ENCODE measurements at places on chromosomes 7 and 10.

DNA sequence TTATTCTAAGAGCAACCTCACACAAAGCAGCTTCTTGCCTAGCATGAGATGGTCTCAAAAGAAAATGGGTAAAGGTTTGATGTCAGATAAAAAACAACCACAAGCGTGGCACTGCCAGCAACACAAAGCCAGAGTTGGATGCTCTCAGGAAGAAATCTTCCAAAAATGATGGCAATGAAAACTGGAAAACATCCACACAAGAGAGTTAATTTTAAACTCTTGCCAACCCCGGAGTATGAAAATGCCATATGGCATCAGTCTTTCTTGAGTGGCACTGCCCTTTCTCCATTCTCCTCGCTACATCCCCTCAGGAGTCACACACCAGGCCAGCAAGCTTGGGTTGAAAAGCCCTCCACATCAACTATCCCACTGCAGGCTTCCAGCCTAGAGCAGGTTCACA is 41.0 kb downstream of the CADPS2 start:
- DNase-seq: no peak

GRCh38 chr7:27073076-27073475 is 22.7 kb downstream of the HOXA1 start:
- no peak for DNase-seq

DNA sequence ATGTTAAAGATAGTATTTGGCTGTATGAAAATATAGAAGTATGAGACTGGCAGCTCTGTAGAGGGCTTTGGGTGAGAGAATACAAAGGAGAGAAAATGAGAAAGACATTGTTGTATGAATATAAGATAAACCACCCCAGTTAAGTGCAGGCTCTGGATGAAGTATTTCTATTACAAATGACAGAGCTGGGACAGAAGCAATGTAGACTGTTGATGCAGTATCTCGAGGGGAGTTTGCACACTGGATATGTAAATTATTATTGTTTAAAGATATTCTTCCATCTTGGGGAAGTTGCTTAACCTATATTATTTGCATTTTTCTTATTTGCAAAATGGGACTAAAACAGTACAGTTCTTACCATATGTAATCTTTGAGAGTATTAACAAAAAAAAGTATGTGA is 31.5 kb downstream of the ENTPD1 start:
- no peak for DNase-seq

- no peak for DNase-seq
These were observed 77.1 kb downstream of the GRID1 start for GRCh38 chr10:86289577-86289868.

DNA sequence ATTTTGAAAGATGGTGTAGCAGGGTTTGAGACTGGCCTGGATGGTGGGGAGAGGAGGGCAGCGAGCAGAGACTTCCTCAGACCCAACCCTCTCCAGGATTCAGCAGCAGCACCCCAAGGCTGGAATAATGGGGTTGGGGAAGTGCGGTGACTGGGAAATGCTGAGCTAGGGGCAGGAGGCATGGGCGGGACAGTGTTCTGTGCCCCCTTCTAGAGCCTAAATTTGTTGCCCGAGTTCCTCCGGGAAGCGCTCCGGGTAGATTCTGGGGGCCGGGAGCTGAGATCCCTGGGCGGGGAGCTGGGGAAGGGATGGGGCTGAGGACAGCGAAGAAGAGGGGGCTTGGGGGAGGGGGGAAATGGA is at the start of gene CHAT:
Gene CHAT, plus strand, starts transcription at position 156 of the 360 bp plus-strand sequence. Its CDS starts 153 bp downstream, at position 309.
- no peak for DNase-seq

GRCh38 chr10:119421891-119422681 is 120.4 kb downstream of the RGS10 start:
- no peak for DNase-seq

DNA sequence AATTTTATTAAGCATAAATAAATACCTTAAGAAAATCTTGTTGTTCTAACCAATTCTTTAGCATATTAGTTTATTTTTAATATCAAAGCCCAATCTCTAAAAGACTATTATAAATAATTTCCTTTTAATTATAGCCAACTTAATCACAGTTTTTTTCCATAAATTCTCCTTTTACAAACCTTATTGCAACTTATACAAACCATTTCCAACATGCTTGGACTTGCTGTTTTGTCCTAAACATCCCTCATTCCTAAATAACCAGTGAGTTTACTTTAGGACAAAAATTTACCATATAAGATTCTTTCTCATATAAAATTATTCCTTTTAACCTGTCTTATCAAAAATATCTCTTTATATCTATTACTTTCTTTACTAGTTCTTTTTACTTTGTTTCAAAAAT is 25.2 kb upstream of the LSM8 start:
- DNase-seq: no peak

GRCh38 chr10:79329529-79329928 is 17.7 kb upstream of the PPIF start:
- DNase-seq: no peak

GRCh38 chr7:99002148-99002826 is 124.0 kb downstream of the TRRAP start:
- DNase-seq: no peak

DNA sequence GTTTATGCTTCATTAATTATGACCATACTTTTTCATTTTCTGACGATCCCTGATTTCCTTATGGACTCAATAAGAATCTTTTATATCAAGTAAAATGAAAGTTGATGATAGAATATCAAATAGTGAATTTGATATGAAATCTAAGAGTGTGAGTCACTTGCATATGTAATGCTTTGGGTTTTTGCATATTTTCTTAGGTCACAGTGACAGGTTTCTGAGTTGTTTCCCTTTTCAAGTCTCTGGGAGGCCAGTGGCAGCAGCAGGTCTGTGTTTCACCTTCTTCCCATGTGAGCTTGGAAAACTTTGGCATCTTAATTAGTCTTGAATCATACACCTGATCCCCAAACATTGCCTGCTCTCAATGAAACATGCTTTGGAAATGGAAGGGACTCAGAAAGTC is 34.7 kb upstream of the GJD4 start:
- DNase-seq: no peak

GRCh38 chr10:53135213-53135896 is 362.8 kb upstream of the MBL2 start:
- DNase-seq: no peak

DNA sequence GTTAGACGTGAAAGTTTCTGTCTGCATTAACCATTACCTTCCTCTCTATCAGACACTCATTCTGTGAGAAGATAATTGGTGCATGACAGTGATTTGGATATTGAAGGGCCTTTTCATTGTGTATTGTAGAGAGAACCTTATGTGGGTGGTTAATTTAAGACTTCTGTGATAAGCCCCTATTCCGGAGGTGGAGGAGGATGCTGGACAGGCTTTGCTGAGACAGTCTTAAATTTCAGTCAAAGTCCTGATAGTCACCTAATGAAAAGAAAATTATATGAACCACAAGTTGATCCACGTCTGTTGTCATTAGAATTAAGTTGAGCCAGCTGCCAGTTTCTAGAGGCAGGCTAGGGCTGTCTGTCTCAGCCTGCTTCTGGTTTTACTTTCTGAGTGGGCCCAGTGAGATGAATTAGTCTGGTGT is 62.9 kb downstream of the CELF2 start:
- DNase-seq: no peak

DNA sequence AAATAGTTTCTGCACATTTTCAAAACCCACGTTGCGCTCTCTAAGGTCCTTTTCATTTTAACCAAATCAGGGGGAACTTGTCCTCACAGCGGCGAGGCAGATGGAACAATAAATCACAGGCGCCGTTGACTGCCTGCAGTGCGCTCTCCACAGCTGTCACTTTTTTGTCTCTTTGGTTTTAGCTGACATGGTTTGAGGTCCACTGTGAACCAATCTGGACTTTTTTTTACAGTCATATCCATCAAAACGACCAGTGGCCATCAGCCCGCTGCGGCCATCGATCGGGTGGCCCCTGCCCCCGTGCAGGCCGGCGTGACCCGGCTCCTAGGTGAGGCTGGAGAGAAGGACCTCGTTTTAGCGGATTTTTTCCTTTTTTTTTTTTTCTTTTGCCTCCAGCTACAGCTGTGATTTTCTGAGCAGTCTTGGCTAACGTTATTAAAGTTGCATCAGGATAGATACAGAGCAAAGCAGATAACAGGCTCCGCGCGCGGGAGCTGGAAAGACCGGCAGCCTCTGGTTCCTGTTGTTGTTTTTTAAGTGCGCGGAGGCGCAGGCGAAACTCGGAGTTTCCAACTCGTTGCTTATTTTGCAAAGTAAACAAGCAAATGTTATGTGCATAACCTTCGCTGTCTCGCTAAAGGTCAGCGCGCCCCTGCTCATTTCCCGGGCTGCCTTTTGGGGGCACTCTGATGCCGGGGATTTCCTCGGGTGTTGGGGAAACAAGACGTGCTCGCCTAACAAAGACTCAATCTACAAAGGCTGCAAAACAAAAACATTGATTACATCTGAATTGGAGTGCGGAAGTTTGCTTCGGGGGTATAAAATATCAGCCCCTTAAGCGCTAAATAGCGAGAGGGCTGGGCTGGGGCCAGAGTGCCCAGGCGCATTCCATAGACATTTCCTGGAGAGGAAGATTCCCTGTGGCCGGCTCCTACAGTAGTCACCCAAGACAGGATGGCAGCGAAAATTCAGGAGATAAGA is 414.8 kb upstream of the MKI67 start:
- no peak for DNase-seq

DNA sequence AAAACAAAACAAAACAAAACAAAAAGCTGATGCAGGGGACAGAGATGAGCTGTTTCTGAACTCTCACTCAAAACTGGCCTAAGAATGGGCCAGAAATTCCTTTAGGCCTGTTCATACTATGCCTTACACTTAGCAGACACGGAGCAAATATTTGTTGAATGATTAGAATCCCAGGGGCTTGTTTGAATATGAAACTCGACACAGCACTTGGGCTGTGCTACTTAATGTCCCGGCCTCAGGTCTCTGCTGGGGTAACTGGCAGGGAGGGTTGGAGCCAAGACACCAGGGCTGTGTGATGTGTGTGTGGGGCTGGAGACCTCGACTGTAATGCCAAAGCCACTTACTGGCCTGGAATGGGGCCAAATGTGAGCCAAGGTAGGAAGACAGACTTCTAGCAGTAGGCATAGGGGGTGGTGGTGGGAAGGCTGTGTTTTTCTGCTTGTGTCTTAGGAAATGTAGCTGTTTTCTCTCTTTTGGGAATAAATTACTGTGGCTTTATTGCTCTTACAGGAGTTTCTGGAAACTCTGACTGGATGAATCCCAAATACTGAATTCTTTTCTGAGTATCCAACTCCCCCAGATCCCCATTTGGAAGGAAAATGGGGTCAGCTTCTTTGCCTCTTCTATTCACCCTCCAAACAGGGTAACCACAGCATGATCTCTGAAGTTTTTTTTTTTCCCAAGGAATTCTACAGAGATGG is 66.7 kb downstream of the EMX2 start:
- DNase-seq: no peak

DNA sequence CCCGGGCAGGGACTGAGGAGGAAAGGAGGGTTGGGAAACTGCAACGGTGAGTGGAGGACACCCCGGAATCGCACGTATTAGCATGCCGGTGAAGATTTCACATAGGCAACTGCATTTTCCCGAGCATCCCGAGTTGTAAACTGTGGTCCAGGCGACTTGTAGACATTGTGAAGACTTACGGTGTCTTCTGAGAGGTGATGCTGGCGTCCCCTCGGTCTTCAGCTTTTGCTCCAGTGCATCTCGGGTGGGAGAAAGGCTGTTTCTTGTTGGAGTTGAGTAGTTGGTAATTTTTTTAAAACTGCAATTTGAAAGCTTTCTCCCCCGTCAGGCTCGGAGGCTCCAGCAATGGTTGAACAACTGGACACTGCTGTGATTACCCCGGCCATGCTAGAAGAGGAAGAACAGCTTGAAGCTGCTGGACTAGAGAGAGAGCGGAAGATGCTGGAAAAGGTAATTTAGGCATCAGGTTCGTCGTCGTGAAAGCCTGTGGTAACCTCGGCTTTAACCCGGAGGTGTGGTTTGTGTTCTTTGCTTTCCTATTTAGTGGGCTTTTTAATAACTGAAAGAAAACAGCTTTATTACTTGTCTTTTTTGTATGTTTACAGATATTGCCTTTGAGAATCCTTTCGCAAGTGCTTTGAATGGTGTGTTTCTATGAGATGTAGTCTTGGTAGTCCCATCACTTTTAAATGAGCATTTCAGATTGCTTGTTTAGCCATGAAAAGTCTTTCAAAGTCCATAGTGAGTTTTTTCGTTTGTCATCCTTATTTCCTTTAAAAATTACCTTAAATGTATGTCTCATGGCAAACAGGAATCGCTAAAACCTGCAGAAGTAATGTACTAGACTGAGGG is 687 bp downstream of the HELLS start:
- DNase-seq: peak; percentile 9

- DNase-seq: no peak
These were observed 14.7 kb upstream of the SAMD8 start for GRCh38 chr10:75096749-75097148.

DNA sequence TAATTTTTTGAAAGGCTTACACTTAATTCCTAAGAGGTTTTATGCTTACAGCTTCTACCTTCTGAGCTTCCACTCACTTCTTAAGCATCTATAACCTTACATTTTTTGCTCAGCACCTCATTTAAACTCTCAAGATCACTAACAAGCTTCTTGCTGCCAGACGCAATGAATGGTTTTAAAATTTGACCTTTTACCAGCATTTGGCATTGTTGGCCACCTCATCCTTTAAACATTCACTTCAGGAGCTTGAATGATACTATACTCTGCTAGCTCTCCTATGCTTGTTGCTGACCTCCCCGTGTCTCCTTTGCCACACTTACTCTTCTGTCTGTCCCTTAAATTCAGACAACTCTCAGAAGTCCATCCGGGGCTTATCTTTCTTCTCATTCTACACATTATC is 37.7 kb upstream of the ODAD2 start:
- DNase-seq: no peak

DNA sequence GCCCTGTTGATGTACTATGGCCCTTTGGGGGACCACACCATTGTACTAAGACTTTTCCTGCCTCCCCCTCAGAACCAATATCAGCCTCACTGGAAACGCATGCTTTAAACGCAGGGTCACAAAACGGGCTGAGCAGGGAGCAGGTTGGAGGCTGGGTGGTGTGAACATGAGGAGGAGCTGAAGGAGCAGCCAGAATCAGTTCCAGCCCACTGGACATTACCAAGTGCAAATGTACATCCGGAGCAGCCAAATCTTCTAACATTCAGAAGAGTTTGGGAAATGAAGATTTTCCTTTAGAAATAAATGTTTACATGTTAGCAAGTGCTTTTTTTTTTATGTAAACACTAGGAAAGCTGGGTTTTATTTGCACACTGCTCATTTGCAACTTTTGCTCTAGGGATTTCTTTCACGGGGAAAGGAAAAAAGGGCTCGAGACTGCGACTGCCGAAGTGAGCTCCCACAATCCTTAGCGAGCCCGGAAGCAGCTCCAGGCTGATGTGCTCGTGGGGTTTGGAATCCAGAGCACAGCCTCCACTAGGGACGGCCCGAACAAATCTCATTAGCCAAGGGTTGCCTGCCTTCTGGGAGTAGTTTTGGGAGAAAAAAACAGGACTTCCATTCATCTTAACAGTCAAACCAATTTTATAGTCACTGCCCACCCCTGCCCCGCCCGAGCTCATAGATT is 108.0 kb upstream of the YAE1 start:
- DNase-seq: no peak

- DNase-seq: peak; percentile 59
These were observed 944.7 kb downstream of the SORCS3 start for GRCh38 chr10:105585753-105586152.

- no peak for DNase-seq
These were observed 76.3 kb downstream of the CACNB2 start for GRCh38 chr10:18216482-18216881.

GRCh38 chr10:44393051-44393630 is 8.2 kb upstream of the CXCL12 start:
- DNase-seq: no peak
